ENCODE measurements at places on chromosomes 4 and X. TPM values are rescaled to one million over a fixed set of nuclear protein-coding genes. Genes with fewer than 3 reads are reported as not detected.

DNA sequence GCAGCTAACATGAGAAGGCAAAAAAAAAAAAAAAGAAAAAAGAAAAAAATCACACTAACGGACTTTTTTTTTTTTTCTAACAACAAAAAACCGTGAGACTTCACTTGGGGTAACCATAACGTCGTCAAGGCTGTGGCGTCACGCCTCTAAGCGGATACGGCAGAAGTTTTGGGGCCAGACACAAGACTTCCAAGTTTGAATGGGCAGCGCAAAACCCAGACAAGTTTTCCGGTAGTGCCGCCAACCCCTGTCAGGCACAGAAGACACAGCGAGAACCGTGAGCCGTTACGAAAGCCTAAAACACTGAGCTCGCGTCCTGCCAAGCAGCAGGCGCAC, 556 bp upstream of the SMARCA5 start:
- H3K4me3 ChIP-seq = peak overlapping the region; percentile 92
- H3K36me3 ChIP-seq = peaks cover 9% of the 10 kb centered on the region
- H3K4me1 ChIP-seq = peaks cover 50% of the 10 kb centered on the region

DNA sequence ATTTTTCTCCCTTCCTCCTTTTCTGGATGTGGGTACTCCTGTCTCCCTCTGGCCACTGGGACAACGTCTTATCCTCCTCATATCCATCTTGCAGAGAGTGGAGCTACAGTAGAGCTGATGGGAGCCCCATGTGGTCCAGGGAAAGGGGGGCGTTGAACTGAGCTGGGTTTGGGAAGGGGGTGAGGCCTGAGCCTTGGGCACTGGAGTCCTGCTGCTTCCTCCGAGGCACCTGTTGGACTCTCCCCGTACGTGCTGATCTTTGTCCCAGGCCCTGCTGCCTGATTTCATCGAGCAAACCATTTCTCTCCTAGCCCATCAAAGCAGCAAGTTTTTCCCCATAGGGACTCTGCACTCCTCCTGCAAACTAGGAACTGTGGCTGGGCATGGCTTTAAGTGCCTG, 94.3 kb downstream of the STOX2 start:
- peaks cover 19% of the 10 kb centered on the region for H3K36me3 ChIP-seq
- no peaks in the 10 kb centered on the region for H3K27me3 ChIP-seq
- H3K27ac ChIP-seq = no peak overlapping the region
- DNase-seq = no peak
- H3K4me1 ChIP-seq = peaks cover 23% of the 10 kb centered on the region

DNA sequence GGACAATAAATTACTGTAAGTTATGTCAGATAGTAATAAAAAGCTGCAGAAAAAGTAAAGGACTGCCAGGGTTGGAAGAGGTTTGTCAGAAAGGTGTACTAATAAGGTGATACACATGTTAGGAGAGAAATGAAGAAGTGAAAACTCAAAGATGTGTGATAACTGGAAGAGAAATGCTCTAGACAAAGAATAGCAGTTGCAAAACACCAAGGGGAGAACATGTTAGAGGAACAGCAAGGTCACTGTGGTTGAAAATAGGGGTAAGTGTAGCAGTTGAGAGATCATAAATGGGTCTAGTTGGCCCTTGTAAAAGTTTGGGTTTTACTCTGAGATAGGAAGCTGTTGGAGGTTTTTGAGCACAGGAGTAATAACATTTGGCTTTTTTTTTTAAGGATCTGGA, 46.9 kb downstream of the HSPA4L start:
- no peaks in the 10 kb centered on the region for H3K27me3 ChIP-seq
- no peak overlapping the region for H3K27ac ChIP-seq
- H3K36me3 ChIP-seq = peaks cover 49% of the 10 kb centered on the region
- H3K4me3 ChIP-seq = no peak overlapping the region

DNA sequence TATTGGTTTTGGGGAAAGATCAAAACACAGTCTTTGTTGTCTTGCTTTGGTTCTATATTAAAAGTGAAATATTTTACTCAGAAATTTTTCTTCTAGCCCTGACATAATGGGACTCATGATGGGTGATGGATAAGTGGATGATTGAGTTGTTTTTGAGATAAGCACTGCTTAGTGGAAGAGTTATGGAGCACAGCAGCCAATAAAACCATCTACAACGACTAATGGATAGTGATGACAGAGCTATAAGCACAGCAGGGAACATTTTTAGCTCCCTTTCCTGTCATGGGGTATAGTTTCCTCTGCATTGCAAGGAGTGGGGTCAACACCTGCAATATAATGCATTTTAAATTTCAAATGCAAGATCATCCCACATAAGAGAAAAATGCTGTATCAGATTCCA, 812.4 kb downstream of the STPG2 start:
- H3K36me3 ChIP-seq = no peaks in the 10 kb centered on the region
- H3K27ac ChIP-seq = no peak overlapping the region
- DNase-seq = no peak
- H3K4me1 ChIP-seq = no peaks in the 10 kb centered on the region

DNA sequence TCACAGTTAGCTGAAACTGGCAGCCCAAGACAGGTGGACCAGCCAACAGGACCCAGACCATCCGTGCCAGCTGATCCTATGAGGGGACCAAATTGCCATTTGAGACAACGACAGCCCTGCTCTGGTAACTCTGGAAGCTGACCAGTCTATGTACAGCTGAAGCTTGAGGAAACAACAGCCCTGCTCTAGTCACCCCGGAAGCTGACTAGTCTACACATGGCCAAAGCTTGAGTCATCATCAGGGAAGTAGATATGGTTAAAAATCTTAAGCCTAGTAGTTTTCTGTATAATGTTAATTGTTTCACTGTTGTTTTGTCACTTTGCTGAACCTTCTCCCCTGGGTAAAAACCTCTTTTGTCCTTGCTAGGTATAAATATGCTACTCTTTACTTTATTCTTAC, 905.4 kb upstream of the NDST4 start:
- no peak overlapping the region for H3K4me3 ChIP-seq
- no peak for DNase-seq
- H3K27ac ChIP-seq = no peak overlapping the region

- no peak overlapping the region for H3K27ac ChIP-seq
- no peaks in the 10 kb centered on the region for H3K36me3 ChIP-seq
- DNase-seq = no peak
- H3K4me1 ChIP-seq = no peaks in the 10 kb centered on the region
- H3K4me3 ChIP-seq = no peak overlapping the region
- no peaks in the 10 kb centered on the region for H3K27me3 ChIP-seq
Observed at GRCh38 chrX:53263597-53264094, 17.7 kb downstream of the IQSEC2 start.

- H3K4me3 ChIP-seq = no peak overlapping the region
- no peak for DNase-seq
- H3K27ac ChIP-seq = no peak overlapping the region
- H3K4me1 ChIP-seq = no peaks in the 10 kb centered on the region
Observed at GRCh38 chr4:93016350-93016749, 712.6 kb downstream of the GRID2 start.

GRCh38 chr4:147019091-147019490, 73.4 kb upstream of the TTC29 start:
- H3K27ac ChIP-seq = no peak overlapping the region
- H3K27me3 ChIP-seq = peaks cover 6% of the 10 kb centered on the region
- no peaks in the 10 kb centered on the region for H3K36me3 ChIP-seq
- no peak overlapping the region for H3K4me3 ChIP-seq
- no peaks in the 10 kb centered on the region for H3K4me1 ChIP-seq

- no peaks in the 10 kb centered on the region for H3K27me3 ChIP-seq
- no peaks in the 10 kb centered on the region for H3K4me1 ChIP-seq
- no peak for DNase-seq
- no peaks in the 10 kb centered on the region for H3K36me3 ChIP-seq
Observed at GRCh38 chr4:181264893-181265292, 978.3 kb upstream of the TENM3 start.

GRCh38 chr4:116636917-116637316, 448.5 kb downstream of the TRAM1L1 start:
- H3K27ac ChIP-seq = no peak overlapping the region
- H3K36me3 ChIP-seq = no peaks in the 10 kb centered on the region
- H3K4me1 ChIP-seq = no peaks in the 10 kb centered on the region
- DNase-seq = no peak
- H3K27me3 ChIP-seq = no peaks in the 10 kb centered on the region
- no peak overlapping the region for H3K4me3 ChIP-seq

- no peak overlapping the region for H3K27ac ChIP-seq
- H3K36me3 ChIP-seq = no peaks in the 10 kb centered on the region
- no peak for DNase-seq
Observed at GRCh38 chr4:165662341-165662740, 210.7 kb upstream of the TLL1 start.

DNA sequence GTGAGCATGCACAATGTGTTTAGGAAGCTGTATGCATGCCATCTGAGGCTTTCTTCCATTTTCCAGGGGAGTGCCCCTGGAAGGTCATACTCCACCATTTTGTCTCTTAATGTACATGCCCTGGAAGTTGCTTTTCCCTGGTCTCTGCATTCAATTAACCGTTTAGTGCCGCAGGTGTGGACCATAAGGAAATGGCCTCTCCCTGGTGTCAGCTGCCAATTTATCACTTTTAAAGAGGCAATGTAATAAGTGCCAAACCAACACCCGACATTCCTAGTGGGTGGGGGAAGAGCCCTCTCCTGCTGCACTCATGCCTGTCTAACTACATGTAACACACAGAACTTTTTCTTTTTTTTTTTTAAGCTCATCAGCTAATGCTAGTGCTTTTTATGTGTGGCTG, 7.1 kb upstream of the BST1 start:
- no peaks in the 10 kb centered on the region for H3K36me3 ChIP-seq
- DNase-seq = no peak
- H3K4me3 ChIP-seq = no peak overlapping the region
- H3K4me1 ChIP-seq = peaks cover 11% of the 10 kb centered on the region
- H3K27me3 ChIP-seq = no peaks in the 10 kb centered on the region

- H3K27me3 ChIP-seq = no peaks in the 10 kb centered on the region
- no peak overlapping the region for H3K4me3 ChIP-seq
- no peaks in the 10 kb centered on the region for H3K4me1 ChIP-seq
Observed at GRCh38 chr4:118124997-118125396, 90.7 kb downstream of the NDST3 start.

GRCh38 chr4:54683616-54684346, 26.0 kb downstream of the KIT start:
- no peak for DNase-seq
- no peak overlapping the region for H3K27ac ChIP-seq
- H3K4me3 ChIP-seq = no peak overlapping the region
- no peaks in the 10 kb centered on the region for H3K27me3 ChIP-seq
- H3K36me3 ChIP-seq = no peaks in the 10 kb centered on the region

DNA sequence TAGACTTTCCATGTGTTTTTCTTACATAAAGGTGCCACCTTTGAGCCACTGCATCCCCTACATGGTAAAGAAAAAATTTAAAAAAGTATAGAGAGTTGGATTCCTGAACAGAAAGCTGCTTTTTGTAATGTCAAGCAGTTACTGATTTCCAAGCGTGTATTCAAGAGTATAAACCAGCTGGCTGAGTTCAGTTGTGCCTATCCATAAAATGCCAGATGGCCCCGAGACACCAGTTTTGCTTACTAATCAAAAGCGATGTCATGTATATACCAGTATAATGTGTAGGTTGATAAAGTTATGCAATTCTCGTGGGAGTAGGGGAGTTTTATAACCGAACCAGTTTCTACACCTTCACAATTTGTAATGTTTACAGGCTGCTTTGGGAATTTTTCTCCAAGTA, 26.2 kb upstream of the PNPLA4 start:
- no peaks in the 10 kb centered on the region for H3K36me3 ChIP-seq
- H3K27ac ChIP-seq = no peak overlapping the region
- no peak overlapping the region for H3K4me3 ChIP-seq
- H3K4me1 ChIP-seq = no peaks in the 10 kb centered on the region
- H3K27me3 ChIP-seq = no peaks in the 10 kb centered on the region
- DNase-seq = no peak

DNA sequence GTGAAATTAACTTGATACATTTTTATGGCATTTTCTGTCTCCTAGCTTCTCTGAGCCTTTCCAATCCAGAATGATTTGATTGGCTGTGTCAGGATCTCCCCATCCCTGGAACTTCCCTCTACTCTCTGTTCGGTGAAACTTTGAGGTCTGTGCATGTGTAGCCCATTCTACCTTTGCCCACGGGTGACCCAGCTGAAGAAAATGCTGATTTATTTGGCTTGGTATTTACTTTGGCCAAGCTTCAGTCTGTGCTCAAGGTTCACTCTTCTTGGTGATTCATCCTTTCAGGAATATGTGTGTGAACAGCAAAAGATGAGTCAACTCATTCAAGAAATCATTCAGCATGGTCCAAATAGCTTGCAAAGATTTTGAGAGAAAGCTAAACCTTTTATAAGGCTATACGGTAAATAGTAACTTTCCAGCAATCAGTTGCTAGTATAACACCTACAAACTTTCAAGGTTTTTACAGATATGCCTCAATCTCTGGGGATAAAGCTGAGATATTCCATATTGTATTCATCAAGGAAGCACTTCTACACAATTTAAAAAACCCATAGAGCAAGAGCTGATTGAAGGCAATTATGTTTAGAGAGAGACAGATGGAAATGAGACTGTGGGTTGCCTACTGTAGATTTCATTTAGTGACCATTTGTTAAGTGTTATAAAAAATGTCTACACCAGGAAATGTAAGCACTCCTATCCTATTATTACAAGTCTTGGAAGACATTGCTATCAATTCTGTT, 233.9 kb upstream of the CXXC4 start:
- peaks cover 14% of the 10 kb centered on the region for H3K4me1 ChIP-seq
- H3K27me3 ChIP-seq = no peaks in the 10 kb centered on the region
- no peak for DNase-seq
- H3K4me3 ChIP-seq = no peak overlapping the region

GRCh38 chr4:113293043-113293560, 243.6 kb downstream of the ANK2 start:
- H3K4me3 ChIP-seq = peak overlapping the region; percentile 47
- DNase-seq = no peak
- H3K27me3 ChIP-seq = no peaks in the 10 kb centered on the region
- no peaks in the 10 kb centered on the region for H3K36me3 ChIP-seq
- peak overlapping the region; percentile 79 for H3K27ac ChIP-seq

- no peak for DNase-seq
- H3K4me1 ChIP-seq = no peaks in the 10 kb centered on the region
- no peaks in the 10 kb centered on the region for H3K36me3 ChIP-seq
- H3K27ac ChIP-seq = no peak overlapping the region
Observed at GRCh38 chr4:103150677-103151076, 47.5 kb downstream of the CENPE start.

- H3K4me3 ChIP-seq = no peak overlapping the region
- no peaks in the 10 kb centered on the region for H3K36me3 ChIP-seq
- no peak overlapping the region for H3K27ac ChIP-seq
- DNase-seq = no peak
Observed at GRCh38 chrX:35841872-35842271, 43.7 kb downstream of the MAGEB16 start.

The PDGFRA gene
- total RNA-seq = 24.8 TPM

The MXRA5 gene
- total RNA-seq = 2.0 TPM

The CHM gene
- 13.1 TPM for total RNA-seq

The AMBN gene
- total RNA-seq = not detected

The SYNPO2 gene
- 239 TPM for total RNA-seq

The ANTXR2 gene
- 42.4 TPM for total RNA-seq

The LPAR4 gene
- 0.36 TPM for total RNA-seq

The HTR2C gene
- not detected for total RNA-seq

The BST1 gene
- total RNA-seq = 2.7 TPM

The EGF gene
- total RNA-seq = 13.0 TPM

The SMIM31 gene
- not detected for total RNA-seq

The ABLIM2 gene
- total RNA-seq = 43.5 TPM

The MUC7 gene
- total RNA-seq = not detected

The ERCC6L gene
- not detected for total RNA-seq

The IL13RA2 gene
- total RNA-seq = not detected

The ADAMTS3 gene
- 0.60 TPM for total RNA-seq

The IDH3G gene
- 72.5 TPM for total RNA-seq

The CFP gene
- total RNA-seq = 3.0 TPM

Measured in left ventricle myocardium inferior (tissue), 1 donor.